ENCODE measurements at places on chromosomes 7 and 10. TPM values are rescaled to one million over a fixed set of nuclear protein-coding genes. Genes with fewer than 3 reads are reported as not detected.

Gene ASZ1
- total RNA-seq, result not detected

Gene GOLGA7B
- under 0.01 TPM for total RNA-seq

Gene ZPBP
- total RNA-seq, result 1.5 TPM

Gene NYAP1
- total RNA-seq, result 1.3 TPM

Gene ACTL6B
- 0.93 TPM for total RNA-seq

Gene GPR15LG
- total RNA-seq, result not detected

Gene CFAP46
- total RNA-seq, result 8.3 TPM

Gene SLC39A12
- total RNA-seq, result 0.11 TPM

Gene ADAM12
- total RNA-seq, result 0.20 TPM

Gene TMEM229A
- total RNA-seq, result 0.49 TPM

DNA sequence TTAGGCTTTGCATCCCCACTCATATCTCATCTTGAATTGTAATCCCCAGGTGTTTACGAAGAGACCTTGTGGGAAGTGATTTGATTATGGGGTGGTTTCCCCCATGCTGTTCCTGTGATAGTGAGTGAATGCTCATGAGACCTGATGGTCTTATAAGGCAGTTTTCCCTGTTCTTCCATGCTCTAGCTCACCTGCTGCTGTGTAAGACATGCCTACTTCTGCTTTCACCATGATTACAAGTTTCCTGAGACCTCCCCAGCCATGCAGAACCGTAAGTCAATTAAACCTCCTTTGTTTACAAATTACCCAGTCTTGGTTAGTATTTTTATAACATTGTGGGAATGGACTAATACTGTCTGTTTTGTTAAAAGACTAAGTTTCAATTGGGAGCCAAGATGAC lies 35.3 kb upstream of the ZNF92 start:
- no peak for DNase-seq
- no peak overlapping the region for H3K27ac ChIP-seq
- H3K4me1 ChIP-seq, result no peaks in the 10 kb centered on the region
- no peak overlapping the region for H3K4me3 ChIP-seq
- no peaks in the 10 kb centered on the region for H3K27me3 ChIP-seq
- no peaks in the 10 kb centered on the region for H3K36me3 ChIP-seq

GRCh38 chr7:36670585-36671431 lies 53.5 kb downstream of the AOAH start:
- no peaks in the 10 kb centered on the region for H3K36me3 ChIP-seq
- H3K4me1 ChIP-seq, result no peaks in the 10 kb centered on the region
- peak; percentile 64 for DNase-seq
- no peaks in the 10 kb centered on the region for H3K27me3 ChIP-seq
- H3K4me3 ChIP-seq, result no peak overlapping the region

GRCh38 chr10:85614566-85614965 lies 752.0 kb downstream of the GRID1 start:
- no peaks in the 10 kb centered on the region for H3K36me3 ChIP-seq
- peaks cover 9% of the 10 kb centered on the region for H3K4me1 ChIP-seq
- H3K4me3 ChIP-seq, result no peak overlapping the region
- no peaks in the 10 kb centered on the region for H3K27me3 ChIP-seq
- H3K27ac ChIP-seq, result no peak overlapping the region

DNA sequence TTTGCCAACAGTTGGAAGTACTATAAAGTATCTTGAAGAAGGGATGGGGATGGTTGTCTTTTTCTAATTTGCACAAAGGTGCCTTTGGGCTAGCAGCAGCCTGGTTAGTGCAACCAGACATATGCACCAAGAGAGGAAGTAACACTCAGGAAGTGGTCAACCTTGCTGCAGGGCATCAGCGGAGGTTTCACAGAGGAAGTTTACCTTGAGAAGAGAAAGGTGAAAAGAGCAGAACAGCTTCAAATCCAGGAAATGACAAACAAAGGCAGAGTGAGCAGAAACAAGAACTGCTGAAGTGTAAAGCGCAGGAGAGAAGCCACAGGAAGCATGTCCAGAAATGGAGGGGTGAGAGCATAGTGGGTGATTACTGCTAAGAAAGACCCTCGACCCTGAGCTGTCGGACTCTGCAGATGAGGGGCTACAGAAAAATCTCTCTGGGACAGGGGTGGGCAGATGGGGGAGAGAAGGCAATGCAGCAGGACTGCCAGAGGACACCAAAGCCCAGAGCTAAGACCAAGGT lies 66.9 kb downstream of the STK17A start:
- no peak for DNase-seq
- no peaks in the 10 kb centered on the region for H3K27me3 ChIP-seq
- no peaks in the 10 kb centered on the region for H3K36me3 ChIP-seq
- H3K4me3 ChIP-seq, result no peak overlapping the region
- H3K27ac ChIP-seq, result no peak overlapping the region

DNA sequence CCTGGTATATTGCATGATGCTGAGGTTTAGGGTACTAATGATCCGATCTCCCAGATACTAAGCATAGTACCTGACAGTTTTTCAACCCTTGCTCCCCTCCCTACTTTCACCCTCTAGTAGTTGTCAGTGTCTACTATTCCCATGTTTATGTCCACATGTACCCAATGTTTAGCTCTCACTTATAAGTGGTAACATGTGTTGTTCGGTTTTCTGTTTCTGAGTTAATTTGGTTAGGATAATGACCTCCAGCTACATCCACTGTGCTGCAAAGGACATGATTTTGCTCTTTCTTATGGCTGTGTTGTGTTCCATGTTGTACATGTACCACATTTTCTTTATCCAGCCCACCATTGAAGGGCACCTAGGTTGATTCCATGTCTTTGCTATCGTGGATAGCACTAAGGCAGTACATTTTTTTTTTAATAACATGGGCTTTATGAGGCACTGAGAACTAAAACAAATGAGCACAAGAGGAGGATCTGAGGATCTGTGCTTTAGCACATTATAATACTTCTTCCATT lies 28.1 kb downstream of the ITGB8 start:
- no peak for DNase-seq
- no peak overlapping the region for H3K4me3 ChIP-seq
- no peaks in the 10 kb centered on the region for H3K27me3 ChIP-seq
- H3K4me1 ChIP-seq, result no peaks in the 10 kb centered on the region
- no peak overlapping the region for H3K27ac ChIP-seq

DNA sequence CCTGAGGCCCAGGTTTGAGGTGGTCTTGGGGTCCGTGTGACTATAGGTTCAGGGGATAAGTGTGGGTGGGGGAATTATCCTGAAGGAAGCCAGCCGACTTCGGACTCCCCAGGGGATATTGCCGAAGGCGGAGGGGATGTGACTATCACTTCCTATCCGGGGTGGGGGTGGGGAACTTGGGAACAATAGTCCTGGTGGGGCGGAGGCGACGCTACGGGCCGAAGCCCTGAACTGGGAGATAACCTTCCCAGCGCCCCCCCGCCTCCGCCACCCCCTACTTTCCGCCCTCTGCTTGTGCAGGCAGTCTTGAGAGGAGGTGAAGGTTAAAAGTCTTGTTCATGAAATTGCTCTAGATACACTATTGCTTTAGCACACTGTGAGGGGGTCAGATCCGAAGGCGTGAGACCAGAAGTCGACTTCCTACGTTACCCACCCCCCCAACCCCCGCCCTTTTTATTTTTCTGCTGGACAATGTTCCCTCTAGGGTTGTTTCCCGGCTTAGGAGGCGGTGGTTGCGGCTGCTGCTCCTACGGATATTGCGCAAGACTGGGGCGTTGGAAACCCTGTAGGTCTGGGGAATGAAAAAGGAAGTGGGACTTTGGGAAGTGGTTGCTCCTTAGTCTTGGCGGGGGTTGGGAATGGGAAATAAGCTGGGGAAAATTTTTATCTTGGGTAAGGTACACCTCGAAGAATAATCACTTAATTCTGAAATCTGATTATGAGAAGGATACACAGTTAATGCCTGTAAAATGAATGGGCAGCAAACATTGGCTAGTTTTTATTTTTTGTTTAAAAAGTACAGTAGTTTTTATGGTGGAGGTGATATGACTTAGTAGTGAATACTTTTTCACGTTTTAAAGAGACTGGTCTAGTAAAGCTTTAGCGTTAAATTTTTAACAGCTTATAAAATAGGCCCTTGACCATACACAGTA lies 1.5 kb downstream of the PTPN12 start:
- H3K4me3 ChIP-seq, result peak overlapping the region; percentile 98
- H3K4me1 ChIP-seq, result peaks cover 9% of the 10 kb centered on the region
- no peaks in the 10 kb centered on the region for H3K27me3 ChIP-seq
- H3K27ac ChIP-seq, result peak overlapping the region; percentile 94

- peaks cover 5% of the 10 kb centered on the region for H3K4me1 ChIP-seq
- no peak overlapping the region for H3K27ac ChIP-seq
- H3K36me3 ChIP-seq, result no peaks in the 10 kb centered on the region
These were observed 169.1 kb downstream of the DIP2C start for GRCh38 chr10:520402-520787.

DNA sequence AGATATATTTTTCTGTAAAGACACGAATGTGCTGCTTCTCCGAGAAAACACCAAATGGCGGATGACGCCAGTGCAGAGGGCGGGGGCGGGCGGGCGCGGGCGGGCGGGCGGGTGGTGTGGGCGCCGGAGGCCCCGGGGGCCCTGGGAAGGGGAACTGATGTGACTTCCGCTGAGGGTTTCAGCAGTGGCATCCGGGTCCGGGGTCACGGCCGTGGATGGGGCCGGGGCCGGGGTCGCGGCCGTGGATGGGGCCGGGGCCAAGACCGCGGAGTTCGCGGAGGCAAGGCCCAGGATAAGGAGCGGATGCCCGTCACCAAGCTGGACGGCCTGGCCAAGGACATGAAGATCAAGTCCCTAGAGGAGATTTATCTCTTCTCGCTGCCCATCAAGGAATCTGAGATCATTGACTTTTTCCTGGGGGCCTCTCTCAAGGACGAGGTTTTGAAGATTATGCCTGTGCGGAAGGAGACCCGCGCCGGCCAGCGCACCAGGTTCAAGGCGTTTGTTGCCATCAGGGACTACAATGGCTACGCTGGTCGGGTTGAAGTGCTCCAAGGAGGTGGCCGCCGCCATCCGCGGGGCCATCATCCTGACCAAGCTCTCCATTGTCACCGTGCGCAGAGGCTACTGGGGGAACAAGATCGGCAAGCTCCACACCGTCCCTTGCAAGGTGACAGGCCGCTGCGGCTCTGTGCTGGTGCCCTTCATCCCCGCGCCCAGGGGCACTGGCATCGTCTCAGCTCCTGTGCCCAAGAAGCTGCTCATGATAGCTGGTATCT lies 20.3 kb upstream of the IGF2BP3 start:
- peak; percentile 38 for DNase-seq
- no peak overlapping the region for H3K27ac ChIP-seq

GRCh38 chr10:130891066-130891465 lies 420.5 kb downstream of the TCERG1L start:
- DNase-seq, result no peak
- H3K36me3 ChIP-seq, result no peaks in the 10 kb centered on the region
- H3K4me1 ChIP-seq, result peaks cover 5% of the 10 kb centered on the region
- no peaks in the 10 kb centered on the region for H3K27me3 ChIP-seq
- no peak overlapping the region for H3K27ac ChIP-seq

GRCh38 chr7:109235316-109235715 lies 665.6 kb downstream of the DNAJB9 start:
- no peaks in the 10 kb centered on the region for H3K4me1 ChIP-seq
- H3K27me3 ChIP-seq, result no peaks in the 10 kb centered on the region
- no peak for DNase-seq
- H3K27ac ChIP-seq, result no peak overlapping the region

DNA sequence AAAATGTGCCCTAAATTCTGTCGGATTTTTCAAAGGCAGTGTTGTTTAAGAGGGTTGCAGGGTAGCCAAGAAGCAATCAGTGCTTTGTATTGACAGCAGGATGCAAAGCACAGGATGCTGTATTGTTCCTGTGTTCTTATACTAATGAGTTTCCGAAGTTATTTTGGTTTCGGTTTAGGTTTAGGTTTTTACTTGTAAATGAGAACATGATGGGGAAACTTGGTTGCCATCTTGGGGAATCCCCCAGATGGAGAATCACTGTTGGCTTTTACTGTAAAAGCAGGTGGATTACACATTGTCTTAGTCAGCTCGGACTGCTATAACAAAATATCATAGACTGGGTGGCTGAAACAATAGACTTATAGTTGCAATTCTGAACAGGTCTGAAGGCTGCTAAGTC lies 72.1 kb downstream of the INHBA start:
- H3K36me3 ChIP-seq, result no peaks in the 10 kb centered on the region
- no peak overlapping the region for H3K4me3 ChIP-seq
- H3K27me3 ChIP-seq, result no peaks in the 10 kb centered on the region
- no peaks in the 10 kb centered on the region for H3K4me1 ChIP-seq
- no peak overlapping the region for H3K27ac ChIP-seq

DNA sequence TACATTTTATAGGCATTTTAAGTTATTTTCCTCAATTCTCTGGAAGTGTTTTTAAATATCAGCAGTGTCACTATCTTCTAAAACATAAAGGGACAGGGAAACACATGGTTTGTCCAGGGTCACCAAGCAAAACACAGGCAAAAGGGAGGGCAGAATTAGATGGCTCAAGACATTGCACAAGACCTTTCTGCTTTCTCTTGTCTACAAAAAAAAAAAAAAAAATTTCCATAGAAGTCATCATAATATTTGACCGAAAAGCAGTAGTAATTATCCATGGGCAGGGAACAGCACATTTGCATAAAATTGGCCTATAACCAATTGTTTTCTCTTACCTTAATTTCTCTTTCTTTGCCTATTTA lies 703.1 kb upstream of the FZD8 start:
- no peak for DNase-seq
- H3K4me1 ChIP-seq, result no peaks in the 10 kb centered on the region
- H3K27me3 ChIP-seq, result no peaks in the 10 kb centered on the region
- H3K36me3 ChIP-seq, result no peaks in the 10 kb centered on the region
- no peak overlapping the region for H3K4me3 ChIP-seq
- H3K27ac ChIP-seq, result no peak overlapping the region

DNA sequence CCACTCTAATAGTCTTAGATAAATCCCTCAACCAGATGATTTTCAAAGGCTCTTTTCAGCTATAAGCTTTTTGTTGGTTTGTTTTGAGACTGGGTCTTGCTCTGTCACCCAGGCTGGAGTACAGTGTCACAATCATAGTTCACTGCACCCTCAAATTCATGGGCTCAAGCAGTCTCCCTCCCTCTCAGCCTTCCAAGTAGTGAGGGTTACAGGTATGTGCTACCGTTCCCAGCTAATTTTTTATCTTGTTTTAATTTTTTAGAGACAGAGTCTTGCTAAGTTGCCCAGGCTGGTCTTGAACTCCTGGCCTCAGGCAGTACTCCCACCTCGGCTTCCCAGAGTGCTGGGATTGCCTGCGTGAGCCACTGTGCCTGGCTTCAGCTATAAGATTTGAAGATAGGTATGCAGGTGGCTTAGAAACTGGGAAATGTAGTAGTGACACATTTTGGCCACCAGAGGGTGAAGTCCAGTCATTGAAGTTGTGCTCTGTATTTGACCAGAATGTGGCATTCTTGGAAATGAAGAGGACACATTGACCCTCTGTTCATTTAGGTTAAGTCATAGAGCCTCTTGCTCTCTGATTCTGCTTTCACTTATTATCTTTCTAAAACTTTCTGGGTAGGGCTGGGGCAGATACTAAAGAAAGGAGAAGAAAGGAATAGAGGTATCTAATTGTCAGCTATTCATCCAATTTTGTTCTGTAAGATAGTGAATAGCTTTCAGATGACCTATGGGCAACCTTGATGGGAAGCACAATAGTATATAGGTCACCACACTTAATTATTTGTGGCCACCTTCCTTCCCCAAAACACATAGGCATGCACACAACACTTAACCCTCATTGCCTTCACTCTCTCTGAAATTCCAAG lies 36.0 kb downstream of the R3HCC1L start:
- no peak overlapping the region for H3K4me3 ChIP-seq
- H3K27me3 ChIP-seq, result no peaks in the 10 kb centered on the region
- H3K4me1 ChIP-seq, result peaks cover 4% of the 10 kb centered on the region
- no peaks in the 10 kb centered on the region for H3K36me3 ChIP-seq
